ENCODE measurements at places on chromosomes 13 and 19. TPM values are rescaled to one million over a fixed set of nuclear protein-coding genes. Genes with fewer than 3 reads are reported as not detected.

The DACT3 gene
- 1.9 TPM for total RNA-seq

GRCh38 chr13:110618167-110618566 lies 2.8 kb downstream of the NAXD start:
- H3K27me3 ChIP-seq: no peaks in the 10 kb centered on the region
- H3K36me3 ChIP-seq: no peaks in the 10 kb centered on the region
- no peak overlapping the region for H3K4me3 ChIP-seq
- DNase-seq: no peak

The MED29 gene
- 17.0 TPM for total RNA-seq

- no peaks in the 10 kb centered on the region for H3K27me3 ChIP-seq
- no peak overlapping the region for H3K4me3 ChIP-seq
- H3K4me1 ChIP-seq: no peaks in the 10 kb centered on the region
Measured at GRCh38 chr13:97905517-97905916, 48.0 kb upstream of the IPO5 start.

DNA sequence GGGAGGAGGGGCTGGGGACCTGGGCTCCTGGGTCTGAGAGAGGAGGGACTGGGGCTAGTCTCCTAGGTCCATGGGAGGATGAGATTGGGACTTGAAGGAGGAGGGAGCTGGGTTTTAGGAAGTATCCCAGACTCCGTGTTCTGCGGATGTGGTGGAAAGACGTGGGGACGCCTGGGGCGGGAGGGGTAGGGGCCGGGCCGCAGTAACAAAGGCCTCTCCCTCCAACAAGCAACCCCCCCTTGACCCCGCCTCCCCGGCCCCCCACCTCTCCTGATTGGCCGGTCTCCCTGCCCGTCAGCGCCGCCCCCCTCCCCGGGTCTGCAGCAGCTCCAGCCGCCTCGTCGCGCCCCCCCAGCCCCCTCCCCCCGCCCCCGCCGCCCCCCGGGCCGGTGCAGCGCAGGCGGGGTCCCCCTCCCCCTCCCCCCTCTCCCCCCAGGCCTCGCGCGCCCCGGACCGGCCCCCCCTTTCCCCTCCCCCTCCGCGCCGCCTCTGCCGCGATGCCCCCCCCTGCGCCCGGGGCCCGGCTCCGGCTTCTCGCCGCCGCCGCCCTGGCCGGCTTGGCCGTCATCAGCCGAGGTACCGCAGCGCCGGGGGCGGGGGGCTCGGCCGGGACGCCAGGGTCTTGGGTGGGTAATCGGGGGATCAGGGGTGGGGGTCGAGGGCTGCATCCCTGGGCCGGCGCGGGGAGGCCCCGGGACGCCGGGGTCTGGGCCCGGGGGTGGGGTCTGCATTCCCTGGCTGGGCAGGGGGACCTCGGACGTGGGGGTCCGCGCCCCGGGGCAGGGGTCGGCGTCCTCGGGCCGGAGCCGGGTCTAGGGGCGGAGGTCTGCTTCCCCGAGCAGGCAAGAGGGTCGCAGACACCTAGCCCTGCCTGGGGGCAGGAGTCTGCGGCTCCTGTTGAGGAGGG lies at the start of gene IGLON5:
TSS of gene IGLON5 (plus strand) at position 294 of the 907 bp plus-strand sequence. CDS start at position 498, 204 bp downstream.
- peaks cover 21% of the 10 kb centered on the region for H3K27me3 ChIP-seq
- H3K36me3 ChIP-seq: no peaks in the 10 kb centered on the region
- H3K4me3 ChIP-seq: no peak within 1 kb of the TSS
- no peak within 1 kb of the TSS for H3K27ac ChIP-seq
- DNase-seq: no peak

- no peaks in the 10 kb centered on the region for H3K4me1 ChIP-seq
- no peak for DNase-seq
- H3K27ac ChIP-seq: no peak overlapping the region
- no peak overlapping the region for H3K4me3 ChIP-seq
Measured at GRCh38 chr13:45940061-45940460, 88.5 kb upstream of the SIAH3 start.

The NXNL1 gene
- total RNA-seq: not detected

- DNase-seq: no peak
- peak overlapping the region; percentile 81 for H3K4me3 ChIP-seq
- H3K27ac ChIP-seq: no peak overlapping the region
- H3K4me1 ChIP-seq: peaks cover 23% of the 10 kb centered on the region
- H3K27me3 ChIP-seq: no peaks in the 10 kb centered on the region
Measured at GRCh38 chr19:49767967-49768581, 1.3 kb downstream of the AP2A1 start.

The C5AR1 gene
- total RNA-seq: not detected

GRCh38 chr19:1167687-1168571 lies 6.1 kb downstream of the SBNO2 start:
- no peaks in the 10 kb centered on the region for H3K36me3 ChIP-seq
- peak; percentile 67 for DNase-seq
- peak overlapping the region; percentile 98 for H3K27ac ChIP-seq
- H3K4me3 ChIP-seq: peak overlapping the region; percentile 82

GRCh38 chr13:24172071-24172470 lies 11.6 kb downstream of the SPATA13 start:
- H3K4me1 ChIP-seq: peaks cover 10% of the 10 kb centered on the region
- H3K27ac ChIP-seq: no peak overlapping the region
- no peak overlapping the region for H3K4me3 ChIP-seq
- H3K27me3 ChIP-seq: no peaks in the 10 kb centered on the region
- no peak for DNase-seq

The ZNF677 gene
- total RNA-seq: 14.1 TPM

The APLP1 gene
- total RNA-seq: 21.1 TPM

- H3K4me3 ChIP-seq: no peak overlapping the region
- no peak for DNase-seq
Measured at GRCh38 chr13:62299988-62300387, 884.3 kb upstream of the PCDH20 start.

GRCh38 chr13:41751277-41751676 lies 209.6 kb downstream of the VWA8 start:
- H3K27ac ChIP-seq: no peak overlapping the region
- DNase-seq: no peak
- H3K4me3 ChIP-seq: no peak overlapping the region
- H3K27me3 ChIP-seq: no peaks in the 10 kb centered on the region
- 0 out of 2 replicates have a peak, but pooled peaks cover 3% of the 10 kb centered on the region for H3K4me1 ChIP-seq
- H3K36me3 ChIP-seq: no peaks in the 10 kb centered on the region

- no peak overlapping the region for H3K4me3 ChIP-seq
- peaks cover 7% of the 10 kb centered on the region for H3K4me1 ChIP-seq
- no peak overlapping the region for H3K27ac ChIP-seq
Measured at GRCh38 chr13:43784496-43784895, 2.3 kb downstream of the ENOX1 start.

DNA sequence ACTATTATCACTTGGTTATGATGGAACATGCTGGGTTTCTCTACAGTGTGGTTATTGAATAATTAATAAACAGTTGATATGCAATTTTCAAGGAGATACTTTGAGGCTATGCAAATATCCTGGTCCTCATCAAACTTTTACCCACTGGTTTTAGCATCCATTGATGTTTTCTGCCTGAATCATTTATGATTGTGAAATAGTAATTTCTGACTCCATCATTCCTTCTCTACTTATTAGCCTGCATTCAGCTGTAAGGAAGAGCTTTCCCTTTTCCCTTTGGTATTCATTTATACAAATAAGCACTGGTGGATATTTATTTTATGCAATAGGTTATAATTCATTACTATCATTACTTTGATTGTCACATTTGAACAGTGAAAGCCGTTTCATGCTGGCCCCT lies 13.9 kb upstream of the DNAJC15 start:
- no peak for DNase-seq
- no peak overlapping the region for H3K27ac ChIP-seq
- no peak overlapping the region for H3K4me3 ChIP-seq
- H3K4me1 ChIP-seq: peaks cover 27% of the 10 kb centered on the region

DNA sequence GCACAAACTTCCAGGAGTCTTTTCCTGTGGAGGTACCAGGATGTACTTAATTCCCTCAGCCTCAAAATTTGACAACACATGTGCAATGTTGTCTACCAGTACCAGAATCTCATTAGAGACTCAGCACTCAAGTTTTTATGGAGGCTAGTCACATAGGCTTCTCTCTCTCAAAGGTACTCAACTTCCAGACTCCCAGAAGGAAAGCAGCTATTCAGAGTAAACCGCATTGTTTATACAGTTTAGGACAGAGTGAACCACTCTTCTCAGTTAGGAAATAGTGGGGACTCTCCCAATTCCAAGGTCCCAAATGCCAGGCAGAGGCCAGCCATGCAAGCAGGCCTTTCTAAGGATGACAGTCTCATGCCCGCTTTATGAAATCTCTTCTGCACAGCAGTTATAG lies 8.5 kb upstream of the C1QTNF9B start:
- DNase-seq: no peak
- no peak overlapping the region for H3K4me3 ChIP-seq
- peaks cover 14% of the 10 kb centered on the region for H3K4me1 ChIP-seq
- H3K36me3 ChIP-seq: no peaks in the 10 kb centered on the region
- H3K27ac ChIP-seq: no peak overlapping the region
- H3K27me3 ChIP-seq: no peaks in the 10 kb centered on the region

The KL gene
- total RNA-seq: not detected

DNA sequence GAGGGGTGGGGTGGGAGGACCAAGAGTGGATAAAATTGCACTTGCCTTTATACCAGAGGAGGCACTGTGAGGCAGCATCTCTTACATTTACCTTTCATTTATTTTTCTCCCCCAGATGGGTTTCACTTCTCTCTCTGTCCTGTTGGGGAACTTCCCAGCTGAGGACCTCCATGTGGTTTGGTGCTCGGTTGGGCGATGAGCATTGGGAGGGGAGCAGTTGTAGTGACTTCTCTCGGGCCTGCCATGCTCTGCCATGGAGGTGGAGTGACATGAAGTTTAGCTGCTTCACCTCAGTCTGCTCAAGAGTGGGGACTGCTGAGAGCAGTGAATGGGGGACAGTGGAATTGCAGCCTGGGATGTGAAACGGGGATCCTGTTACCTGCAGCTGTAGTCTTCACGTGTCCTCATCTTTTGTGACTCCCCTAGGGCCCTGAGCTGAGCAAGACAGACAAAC lies 23.1 kb upstream of the CXCL17 start:
- no peak overlapping the region for H3K27ac ChIP-seq
- no peaks in the 10 kb centered on the region for H3K36me3 ChIP-seq
- no peak for DNase-seq
- H3K4me3 ChIP-seq: no peak overlapping the region
- H3K4me1 ChIP-seq: peaks cover 10% of the 10 kb centered on the region
- no peaks in the 10 kb centered on the region for H3K27me3 ChIP-seq

DNA sequence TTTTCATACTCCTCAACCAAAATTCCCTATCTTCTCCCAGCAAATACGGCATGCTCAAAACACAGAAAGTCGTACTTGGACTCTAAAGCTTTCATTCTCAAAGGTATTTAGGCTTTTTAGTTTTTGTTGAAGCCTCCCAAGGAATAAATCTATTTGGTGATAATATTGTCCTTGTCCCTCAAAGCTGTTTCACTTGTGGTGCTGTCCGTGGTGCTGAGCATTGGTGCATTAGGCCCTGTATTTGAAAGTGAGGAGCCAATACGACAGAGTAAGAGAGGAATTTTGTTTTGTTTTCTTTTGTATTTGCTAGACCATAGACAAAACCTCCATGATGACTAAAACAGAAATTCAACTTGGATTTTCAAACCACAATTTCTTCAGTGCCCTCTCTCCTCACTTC lies 3.2 kb upstream of the LGALS13 start:
- peak; percentile 24 for DNase-seq
- peaks cover 26% of the 10 kb centered on the region for H3K27me3 ChIP-seq
- no peak overlapping the region for H3K27ac ChIP-seq

DNA sequence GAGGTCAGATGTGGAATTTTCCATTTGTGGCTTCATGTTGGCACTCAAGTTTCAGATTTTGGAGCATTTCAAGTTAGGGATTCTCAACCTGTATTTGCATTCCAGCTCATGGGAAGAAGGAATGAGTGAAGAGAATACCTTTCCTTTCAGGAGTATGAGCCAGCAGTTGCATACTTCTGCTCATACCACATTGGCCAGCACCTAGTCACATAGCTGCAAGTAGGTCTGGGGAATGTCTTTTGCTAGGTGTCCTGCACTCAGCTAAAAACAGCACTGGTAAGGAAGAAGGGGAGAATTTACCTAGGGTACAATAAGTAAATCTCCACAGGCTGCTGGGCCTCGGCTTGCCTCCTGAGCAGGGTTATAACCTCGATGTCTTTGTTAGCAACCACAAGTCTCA lies 24.6 kb upstream of the ATP8A2 start:
- H3K27me3 ChIP-seq: peaks cover 10% of the 10 kb centered on the region
- DNase-seq: no peak
- no peak overlapping the region for H3K4me3 ChIP-seq
- no peak overlapping the region for H3K27ac ChIP-seq
- H3K36me3 ChIP-seq: no peaks in the 10 kb centered on the region

GRCh38 chr19:9847087-9847671 lies 12.1 kb downstream of the PIN1 start:
- H3K36me3 ChIP-seq: peaks cover 27% of the 10 kb centered on the region
- H3K27ac ChIP-seq: peak overlapping the region; percentile 9
- H3K4me1 ChIP-seq: peaks cover 5% of the 10 kb centered on the region
- no peaks in the 10 kb centered on the region for H3K27me3 ChIP-seq
- no peak overlapping the region for H3K4me3 ChIP-seq

DNA sequence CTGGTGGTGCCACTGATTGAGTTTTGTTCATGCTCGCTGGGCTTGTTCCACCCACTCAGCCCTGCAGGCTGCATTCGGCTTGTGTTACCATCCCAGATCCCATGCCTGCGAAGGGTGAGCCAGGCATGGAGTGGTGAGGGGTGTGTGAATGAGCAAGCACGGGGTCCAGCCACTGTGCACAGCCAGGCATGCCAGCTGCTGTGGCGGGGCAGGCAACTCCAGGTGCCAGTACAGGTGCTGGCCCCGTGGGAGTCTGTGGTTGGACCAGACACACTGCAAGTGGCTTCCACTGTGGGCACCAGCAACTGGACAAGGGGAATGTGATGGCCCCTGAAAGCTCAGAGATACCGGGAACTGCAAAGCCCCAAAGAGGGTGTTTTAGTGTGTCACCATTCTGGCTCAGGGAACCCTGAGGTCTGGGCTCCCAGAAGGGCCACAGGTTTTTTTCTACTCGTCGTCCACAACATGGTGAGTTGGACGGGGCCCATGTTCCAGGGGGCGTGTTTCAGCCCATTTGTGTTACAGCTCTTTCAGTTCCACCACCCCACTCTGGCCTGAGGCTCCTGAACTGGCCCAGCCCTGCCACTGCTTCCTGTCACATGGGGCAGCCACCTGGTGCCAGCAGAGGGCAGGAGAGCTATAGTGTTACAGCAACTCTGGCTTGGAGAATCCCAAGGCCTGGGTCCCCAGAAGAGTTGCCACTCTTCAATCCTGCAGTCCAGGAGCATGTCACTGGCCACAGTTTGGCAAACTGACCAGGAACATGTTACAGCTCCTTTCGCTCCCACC lies 217.0 kb upstream of the OBI1 start:
- no peaks in the 10 kb centered on the region for H3K4me1 ChIP-seq
- DNase-seq: peak; percentile 3

The LAIR2 gene
- not detected for total RNA-seq

- no peaks in the 10 kb centered on the region for H3K36me3 ChIP-seq
- peaks cover 5% of the 10 kb centered on the region for H3K4me1 ChIP-seq
- no peak overlapping the region for H3K27ac ChIP-seq
- peak; percentile 51 for DNase-seq
Measured at GRCh38 chr13:31067416-31068118, 94.1 kb downstream of the HSPH1 start.

The C5AR2 gene
- total RNA-seq: not detected

- DNase-seq: no peak
- H3K27me3 ChIP-seq: no peaks in the 10 kb centered on the region
- no peaks in the 10 kb centered on the region for H3K4me1 ChIP-seq
- H3K27ac ChIP-seq: no peak overlapping the region
- H3K36me3 ChIP-seq: no peaks in the 10 kb centered on the region
- no peak overlapping the region for H3K4me3 ChIP-seq
Measured at GRCh38 chr13:56697011-56697410, 443.7 kb upstream of the PRR20A start.

The C1QTNF9B gene
- total RNA-seq: 0.23 TPM

GRCh38 chr13:88925954-88926353 lies 1254.8 kb downstream of the SLITRK5 start:
- no peak overlapping the region for H3K4me3 ChIP-seq
- no peak overlapping the region for H3K27ac ChIP-seq
- H3K36me3 ChIP-seq: no peaks in the 10 kb centered on the region

The PLPP2 gene
- not detected for total RNA-seq

Measured in PC-3 (cell line).